ENCODE measurements at places on chromosomes 5 and 9. TPM values are rescaled to one million over a fixed set of nuclear protein-coding genes. Genes with fewer than 3 reads are reported as not detected.

The IFNA4 gene
- total RNA-seq = not detected

The FCN2 gene
- total RNA-seq = not detected

- no peak for DNase-seq
These were observed 507.7 kb downstream of the CCDC171 start for GRCh38 chr9:16060436-16061129.

DNA sequence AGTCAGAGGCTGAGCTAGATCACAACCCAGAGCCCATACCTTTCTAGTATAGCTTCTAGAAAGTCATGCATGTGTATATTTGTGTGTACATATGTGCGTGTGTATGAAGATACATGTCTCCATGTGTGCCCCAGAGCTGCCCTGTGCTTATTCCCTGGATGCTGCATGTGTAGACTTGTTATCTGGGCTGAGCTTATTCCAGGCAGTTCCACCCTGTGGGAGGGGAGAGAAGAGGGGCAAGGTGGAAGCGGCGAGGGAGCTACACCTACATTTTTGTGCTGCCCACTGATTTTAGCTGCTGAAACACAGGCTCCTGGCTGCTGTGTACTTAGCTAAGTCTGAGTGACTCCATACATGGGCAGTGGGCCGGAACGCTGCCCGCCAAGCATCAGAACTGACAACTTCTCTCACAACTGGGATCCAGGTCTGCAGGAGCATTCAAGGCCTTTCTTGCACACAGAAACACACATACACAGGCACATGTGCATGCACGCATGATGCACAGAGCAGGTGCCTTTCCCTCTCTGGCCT, 38.0 kb upstream of the XPA start:
- DNase-seq = no peak

GRCh38 chr9:108087781-108088180, 598.2 kb upstream of the KLF4 start:
- DNase-seq = no peak

- DNase-seq = no peak
These were observed 47.7 kb downstream of the COL23A1 start for GRCh38 chr5:178542455-178542854.

GRCh38 chr5:128254789-128255188, 171.2 kb downstream of the SLC12A2 start:
- DNase-seq = no peak

DNA sequence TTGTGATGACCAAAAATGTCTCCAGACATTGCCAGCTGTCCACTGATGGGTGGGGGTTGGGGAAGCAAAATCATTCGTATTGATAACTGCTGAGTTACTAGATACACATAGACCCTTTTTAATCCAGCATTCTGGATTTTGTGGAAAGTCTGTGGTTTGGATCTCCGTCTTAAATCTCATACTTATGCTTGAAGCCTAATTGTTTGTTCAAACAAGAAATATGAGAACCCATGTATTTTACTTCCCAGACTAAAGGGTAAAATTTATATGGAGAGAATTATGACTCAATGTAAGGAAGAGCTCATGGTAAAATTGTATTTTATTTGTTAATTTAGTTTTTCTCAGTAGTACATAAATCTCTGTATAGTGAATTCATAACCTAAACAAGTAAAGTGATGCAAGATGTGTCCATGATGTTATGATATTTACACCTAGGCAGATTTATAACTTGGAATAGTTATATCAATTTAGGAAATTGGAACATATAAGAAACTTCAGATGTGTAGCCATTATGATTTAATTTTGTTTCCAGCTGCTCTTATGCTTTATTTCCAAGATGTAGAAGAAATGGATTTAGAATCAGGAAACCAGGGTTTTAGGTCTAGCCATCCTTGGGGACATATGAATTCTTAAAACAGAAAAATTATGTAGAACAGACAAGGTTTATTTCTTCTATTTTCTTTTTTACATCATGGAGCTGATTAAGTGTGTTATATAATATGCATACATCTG, 4.5 kb upstream of the OGN start:
- DNase-seq = no peak

All from osteocyte (in vitro differentiated cells).